Activated naive CD4-positive, alpha-beta T cell treated with anti-CD3 and anti-CD28 coated beads, Interleukin-2, amount 50 U/mL, for 72 hours (primary cell): ENCODE measurements at places on chromosomes 11 and 22. TPM values are rescaled to one million over a fixed set of nuclear protein-coding genes. Genes with fewer than 3 reads are reported as not detected.

GRCh38 chr11:45879803-45880686 lies 5.4 kb upstream of the MAPK8IP1 start:
- DNase-seq: no peak

DNA sequence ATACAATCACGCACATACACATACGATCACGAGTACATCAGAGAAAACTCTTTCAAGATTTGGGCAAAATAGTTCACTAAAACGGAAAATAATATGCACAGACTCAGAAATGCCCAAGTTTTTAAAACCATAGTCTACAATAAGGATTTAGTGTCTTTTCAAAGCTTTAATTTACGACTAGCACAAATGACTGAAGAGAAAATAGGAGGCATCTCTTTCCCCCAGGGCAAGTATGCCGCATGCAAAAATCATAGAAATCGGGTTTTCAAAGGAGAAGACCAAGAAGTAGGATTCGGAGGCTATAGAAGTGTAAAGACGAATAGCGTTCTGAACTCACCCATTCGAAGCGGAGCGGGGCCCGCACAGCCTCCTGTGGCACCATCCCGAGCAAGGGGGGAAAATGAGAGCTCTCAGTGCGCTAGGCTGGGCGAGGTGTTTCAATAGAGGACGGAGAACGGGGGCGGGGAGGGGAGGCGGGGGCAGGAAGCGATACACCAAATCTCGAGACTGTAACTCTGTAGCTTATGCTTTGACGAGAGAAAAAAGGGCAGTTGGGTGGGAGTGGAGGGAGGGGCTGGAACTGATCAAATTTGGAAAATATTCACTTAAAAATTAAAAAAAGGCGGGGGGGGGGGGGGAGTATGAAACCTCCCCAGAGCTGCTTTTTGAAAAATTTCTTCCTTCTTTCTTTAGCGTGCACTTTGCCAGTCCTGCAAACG lies 15.8 kb downstream of the BLID start:
- no peak for DNase-seq

- peak; percentile 75 for DNase-seq
These were observed 2.2 kb upstream of the RPS6KA4 start for GRCh38 chr11:64356498-64357411.

DNA sequence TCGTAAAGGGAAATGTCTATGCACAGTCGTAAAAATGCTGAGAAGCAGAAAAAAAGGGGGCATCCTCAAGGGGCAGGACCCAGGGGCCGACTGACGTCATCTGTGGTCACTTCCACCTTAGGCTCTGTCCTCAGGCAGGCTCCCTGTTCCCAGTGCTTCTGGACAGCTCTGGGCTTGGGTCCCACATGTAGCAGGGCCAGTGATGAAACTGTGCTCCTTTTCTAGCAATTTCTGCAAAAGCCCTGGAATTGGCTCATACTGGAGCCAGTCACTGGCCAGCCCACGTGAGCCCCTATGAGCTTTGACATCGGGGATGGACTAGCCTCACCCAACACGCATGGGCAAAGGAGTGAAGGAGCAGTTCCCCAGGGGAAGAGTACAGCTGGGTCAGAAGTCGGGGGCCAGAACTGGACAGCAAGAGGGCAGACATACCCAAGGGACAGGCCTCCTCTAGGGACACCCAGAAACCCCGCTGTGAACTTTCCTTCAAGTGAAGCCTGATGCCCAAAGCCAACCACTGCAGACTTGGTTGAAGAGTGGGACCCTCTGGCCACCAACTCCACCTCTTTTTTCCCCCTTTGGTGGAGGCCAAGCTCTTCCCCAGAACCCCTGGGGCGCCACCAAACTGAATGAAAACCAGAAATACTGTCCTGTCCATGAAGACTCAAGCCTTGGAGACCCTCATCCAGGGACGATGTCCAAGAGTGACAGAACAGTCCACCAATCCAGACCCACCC lies 1349.0 kb downstream of the BRD1 start:
- DNase-seq: no peak

Gene OR51E2
- total RNA-seq: not detected

Gene ESAM
- 0.36 TPM for total RNA-seq
